M059J (cell line): ENCODE measurements at places on chromosomes 4 and X. TPM values are rescaled to one million over a fixed set of nuclear protein-coding genes. Genes with fewer than 3 reads are reported as not detected.

AWAT2 gene
- total RNA-seq, result not detected in 2 replicates

GSX2 gene
- not detected in 2 replicates for total RNA-seq

SLC6A14 gene
- not detected in 2 replicates for total RNA-seq

FAM236A gene
- not detected in 2 replicates for total RNA-seq

- no peak for DNase-seq
Observed at GRCh38 chrX:137562096-137562495, 3.8 kb upstream of the ZIC3 start.

DNA sequence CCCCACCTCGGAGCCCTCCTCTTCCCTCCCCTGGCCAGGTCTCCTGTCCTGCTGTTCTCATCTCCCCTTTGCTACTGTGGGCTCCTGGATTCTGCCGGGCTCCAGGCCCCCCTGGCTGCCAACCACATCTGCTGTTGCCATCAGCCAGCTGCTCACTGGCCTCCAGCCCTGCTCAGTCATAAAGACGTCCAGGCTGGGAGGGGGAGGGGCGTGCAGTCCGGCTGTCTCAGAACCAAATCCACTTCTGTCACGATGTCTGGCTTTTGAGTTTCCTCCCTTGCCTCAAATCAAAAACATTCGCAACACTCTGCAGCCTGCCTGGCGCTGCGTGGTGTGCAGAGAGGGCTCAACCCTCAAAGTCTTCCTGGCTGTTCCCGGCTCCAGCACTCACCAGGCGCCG lies 7.1 kb downstream of the RASL11B start:
- no peak for DNase-seq

GRCh38 chrX:98362630-98363029 lies 1478.9 kb downstream of the RPA4 start:
- DNase-seq, result no peak

- no peak for DNase-seq
Observed at GRCh38 chr4:7647186-7647585, 212.5 kb upstream of the PSAPL1 start.

- DNase-seq, result no peak
Observed at GRCh38 chrX:139801397-139801813, 93.4 kb upstream of the MCF2 start.

DNA sequence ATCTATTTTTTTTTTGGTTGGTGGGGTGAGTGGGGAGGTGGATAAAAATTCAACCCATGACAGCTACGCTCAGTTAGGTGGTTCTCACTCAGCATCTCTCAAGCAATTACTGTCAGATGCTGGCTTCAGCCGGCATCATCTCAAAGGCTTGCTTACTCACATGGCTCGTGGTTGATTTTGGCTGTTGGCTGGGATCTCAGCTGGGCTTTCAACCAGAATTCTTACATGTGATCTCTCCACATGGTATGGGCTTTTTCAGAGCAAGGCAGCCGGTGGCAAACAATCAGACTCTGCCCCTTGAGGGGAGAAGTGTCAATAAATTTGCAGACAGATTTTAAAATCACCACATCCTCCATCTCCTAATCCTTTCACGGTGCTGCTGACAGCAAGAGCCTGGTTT lies 47.2 kb downstream of the SLC34A2 start:
- peak; percentile 8 for DNase-seq

DNA sequence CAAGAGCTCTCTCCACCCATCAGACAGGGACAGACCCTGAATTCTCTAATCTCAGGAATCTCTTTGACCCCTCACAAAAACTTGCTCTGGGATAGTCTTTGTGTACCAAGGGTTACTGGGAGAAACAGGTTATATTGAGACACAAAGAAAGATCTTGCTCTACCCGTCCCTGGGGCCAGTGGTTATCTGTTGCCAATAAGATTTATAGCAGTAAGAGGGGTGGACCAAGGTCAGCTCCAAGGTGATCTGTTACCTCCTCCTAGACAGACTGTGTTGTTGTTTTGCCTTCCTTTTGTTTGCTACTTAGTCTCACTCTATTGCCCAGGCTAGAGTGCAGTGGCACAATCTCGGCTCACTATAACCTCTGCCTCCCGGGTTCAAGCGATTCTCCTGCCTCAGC lies 16.3 kb upstream of the ATP6AP2 start:
- DNase-seq, result no peak

GRCh38 chr4:156476359-156476758 lies 495.2 kb downstream of the PDGFC start:
- DNase-seq, result peak; percentile 98

- DNase-seq, result no peak
Observed at GRCh38 chrX:24377911-24378468, 17.6 kb downstream of the SUPT20HL1 start.

- no peak for DNase-seq
Observed at GRCh38 chrX:134743091-134743490, 84.8 kb upstream of the PLAC1 start.
